ENCODE measurements at places on chromosomes 6 and 20.

GRCh38 chr6:128505603-128506002 lies 14.8 kb downstream of the PTPRK start:
- no peak for ATAC-seq
- H3K4me1 ChIP-seq, result no peaks in the 10 kb centered on the region
- no peaks in the 10 kb centered on the region for H3K36me3 ChIP-seq
- no peak overlapping the region for H3K4me3 ChIP-seq
- H3K27ac ChIP-seq, result no peak overlapping the region
- H3K27me3 ChIP-seq, result peaks cover 9% of the 10 kb centered on the region

DNA sequence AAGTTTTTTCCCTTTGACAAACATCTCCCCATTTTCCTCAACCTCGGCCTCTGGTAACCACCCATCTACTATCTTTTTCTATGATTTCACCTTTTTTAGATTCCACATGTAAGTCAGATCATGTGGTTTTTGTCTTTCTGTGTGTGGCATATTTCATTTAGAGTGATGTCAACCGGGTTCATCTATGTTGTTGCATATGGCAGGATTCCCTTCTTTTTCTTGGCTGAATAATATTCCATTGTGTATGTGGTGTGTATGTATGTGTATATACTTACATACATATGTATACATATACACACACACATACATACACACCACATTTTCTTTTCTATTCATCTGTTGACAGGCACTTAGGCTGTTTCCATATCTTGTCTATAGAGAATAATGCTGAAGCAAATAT lies 22.2 kb upstream of the PHIP start:
- H3K27me3 ChIP-seq, result peaks cover 12% of the 10 kb centered on the region
- ATAC-seq, result no peak
- H3K4me3 ChIP-seq, result no peak overlapping the region
- H3K36me3 ChIP-seq, result no peaks in the 10 kb centered on the region
- no peaks in the 10 kb centered on the region for H3K4me1 ChIP-seq
- H3K27ac ChIP-seq, result no peak overlapping the region

DNA sequence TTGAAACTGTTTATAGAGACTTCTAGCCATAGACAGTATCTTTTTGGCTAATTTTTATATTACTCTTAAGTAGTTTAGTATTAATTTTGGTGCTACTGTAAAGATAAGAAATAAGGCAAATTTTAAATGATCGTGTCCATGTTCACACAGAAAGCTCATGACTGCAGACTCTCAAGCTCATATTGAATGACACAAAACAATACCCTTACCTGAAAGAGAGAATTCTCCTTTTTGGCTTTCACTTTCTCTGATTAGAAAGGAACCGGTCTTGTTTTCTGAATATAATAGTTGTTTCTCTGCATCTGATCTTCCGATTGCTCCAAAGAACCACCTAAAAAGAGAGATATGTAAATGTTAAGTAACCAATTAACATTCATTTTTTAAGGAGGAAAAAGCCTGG lies 57.0 kb downstream of the FRK start:
- no peaks in the 10 kb centered on the region for H3K36me3 ChIP-seq

GRCh38 chr6:24140591-24140990 lies 14.6 kb downstream of the NRSN1 start:
- no peaks in the 10 kb centered on the region for H3K36me3 ChIP-seq
- no peak overlapping the region for H3K27ac ChIP-seq
- H3K27me3 ChIP-seq, result peaks cover 4% of the 10 kb centered on the region
- no peak for ATAC-seq
- H3K4me1 ChIP-seq, result no peaks in the 10 kb centered on the region
- H3K4me3 ChIP-seq, result no peak overlapping the region

GRCh38 chr20:35311409-35311808 lies 19.2 kb upstream of the FAM83C start:
- peak; percentile 74 for ATAC-seq
- peaks cover 33% of the 10 kb centered on the region for H3K4me1 ChIP-seq
- no peaks in the 10 kb centered on the region for H3K27me3 ChIP-seq
- peak overlapping the region; percentile 49 for H3K27ac ChIP-seq
- H3K36me3 ChIP-seq, result peaks cover 26% of the 10 kb centered on the region

GRCh38 chr6:118871331-118871730 lies 22.6 kb upstream of the ASF1A start:
- H3K4me1 ChIP-seq, result peaks cover 27% of the 10 kb centered on the region
- H3K27ac ChIP-seq, result no peak overlapping the region
- no peak overlapping the region for H3K4me3 ChIP-seq
- no peak for ATAC-seq
- H3K36me3 ChIP-seq, result peaks cover 7% of the 10 kb centered on the region

DNA sequence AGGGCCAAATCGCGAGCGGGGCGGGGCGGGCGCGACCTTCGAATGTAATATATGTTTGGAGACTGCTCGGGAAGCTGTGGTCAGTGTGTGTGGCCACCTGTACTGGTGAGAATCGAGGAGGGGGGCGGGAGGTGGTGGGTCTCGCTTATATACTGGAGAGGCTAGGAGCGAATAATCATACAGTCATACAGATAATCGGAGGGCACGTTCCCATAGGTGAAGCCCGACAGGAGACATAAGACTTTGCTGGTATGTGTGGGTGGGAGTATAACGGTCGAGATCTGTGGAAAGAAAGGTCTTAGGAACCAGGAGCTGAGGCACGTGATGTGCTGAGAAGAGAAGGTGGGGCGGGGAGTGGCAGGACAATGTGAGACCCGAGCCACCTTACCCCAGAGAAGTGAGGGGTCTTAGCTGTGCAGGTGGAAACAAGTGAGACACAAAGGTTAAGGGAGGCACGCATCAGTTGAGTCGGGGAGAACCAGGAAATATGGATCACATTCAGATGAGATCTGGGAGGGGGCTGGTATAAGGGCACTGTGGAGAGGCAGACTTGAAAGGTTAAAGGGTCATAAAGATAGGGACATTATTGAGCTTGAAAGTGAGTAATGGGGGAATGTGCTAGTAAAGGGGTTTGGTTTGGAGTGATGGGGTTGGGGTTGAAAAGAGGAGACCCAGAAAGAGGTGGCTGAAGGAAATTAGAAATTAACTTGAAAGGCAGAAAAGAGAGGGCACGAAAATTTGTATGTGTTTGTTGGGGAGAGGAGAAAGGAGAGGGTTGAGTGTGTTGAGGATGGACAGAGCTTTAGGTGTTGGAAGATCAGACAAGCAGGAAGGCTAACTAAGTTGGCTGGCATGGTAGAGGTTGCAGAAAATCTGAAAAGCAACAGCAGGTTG lies 589 bp downstream of the RNF5 start:
- H3K36me3 ChIP-seq, result peaks cover 65% of the 10 kb centered on the region
- ATAC-seq, result no peak
- H3K27me3 ChIP-seq, result no peaks in the 10 kb centered on the region
- peak overlapping the region; percentile 90 for H3K4me3 ChIP-seq
- peak overlapping the region; percentile 96 for H3K27ac ChIP-seq

- no peak overlapping the region for H3K4me3 ChIP-seq
- no peak overlapping the region for H3K27ac ChIP-seq
- H3K4me1 ChIP-seq, result peaks cover 9% of the 10 kb centered on the region
- ATAC-seq, result no peak
These were observed 24.6 kb downstream of the PMEPA1 start for GRCh38 chr20:57685146-57685758.

- no peaks in the 10 kb centered on the region for H3K36me3 ChIP-seq
- H3K4me3 ChIP-seq, result no peak overlapping the region
- peaks cover 16% of the 10 kb centered on the region for H3K27me3 ChIP-seq
- H3K4me1 ChIP-seq, result no peaks in the 10 kb centered on the region
- no peak overlapping the region for H3K27ac ChIP-seq
These were observed 188.3 kb upstream of the MCHR2 start for GRCh38 chr6:100182313-100182712.

DNA sequence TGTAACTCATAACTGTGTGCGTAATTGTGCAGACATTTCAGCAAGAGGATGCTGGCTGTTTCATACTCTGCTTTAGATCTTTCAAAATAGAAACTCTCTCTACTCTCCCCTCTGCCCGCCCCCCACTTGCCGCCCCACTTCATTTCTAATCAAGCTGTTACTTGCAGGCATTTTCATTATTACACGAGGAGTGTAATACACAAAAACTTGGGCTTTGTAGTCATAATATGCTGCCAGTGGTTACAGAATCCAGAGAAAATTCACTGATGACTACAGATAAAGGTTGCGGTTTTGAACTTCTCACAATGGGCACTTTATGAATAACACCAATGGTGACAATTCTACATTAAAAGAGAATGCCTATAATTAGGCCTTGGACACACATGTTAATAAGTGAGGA lies 194.0 kb upstream of the POU3F2 start:
- no peak for ATAC-seq
- H3K4me1 ChIP-seq, result no peaks in the 10 kb centered on the region
- H3K4me3 ChIP-seq, result no peak overlapping the region
- H3K36me3 ChIP-seq, result no peaks in the 10 kb centered on the region
- no peak overlapping the region for H3K27ac ChIP-seq

- H3K4me3 ChIP-seq, result peak overlapping the region; percentile 33
- peak; percentile 65 for ATAC-seq
These were observed 280.6 kb downstream of the SLC35F1 start for GRCh38 chr6:118187568-118188164.

- H3K27ac ChIP-seq, result peak overlapping the region; percentile 31
- H3K36me3 ChIP-seq, result no peaks in the 10 kb centered on the region
- ATAC-seq, result peak; percentile 35
These were observed 54.0 kb downstream of the PHACTR2 start for GRCh38 chr6:143731789-143732188.

GRCh38 chr6:43747784-43748183 lies 22.2 kb upstream of the VEGFA start:
- H3K27ac ChIP-seq, result no peak overlapping the region
- H3K4me3 ChIP-seq, result no peak overlapping the region
- H3K4me1 ChIP-seq, result no peaks in the 10 kb centered on the region
- H3K36me3 ChIP-seq, result no peaks in the 10 kb centered on the region

DNA sequence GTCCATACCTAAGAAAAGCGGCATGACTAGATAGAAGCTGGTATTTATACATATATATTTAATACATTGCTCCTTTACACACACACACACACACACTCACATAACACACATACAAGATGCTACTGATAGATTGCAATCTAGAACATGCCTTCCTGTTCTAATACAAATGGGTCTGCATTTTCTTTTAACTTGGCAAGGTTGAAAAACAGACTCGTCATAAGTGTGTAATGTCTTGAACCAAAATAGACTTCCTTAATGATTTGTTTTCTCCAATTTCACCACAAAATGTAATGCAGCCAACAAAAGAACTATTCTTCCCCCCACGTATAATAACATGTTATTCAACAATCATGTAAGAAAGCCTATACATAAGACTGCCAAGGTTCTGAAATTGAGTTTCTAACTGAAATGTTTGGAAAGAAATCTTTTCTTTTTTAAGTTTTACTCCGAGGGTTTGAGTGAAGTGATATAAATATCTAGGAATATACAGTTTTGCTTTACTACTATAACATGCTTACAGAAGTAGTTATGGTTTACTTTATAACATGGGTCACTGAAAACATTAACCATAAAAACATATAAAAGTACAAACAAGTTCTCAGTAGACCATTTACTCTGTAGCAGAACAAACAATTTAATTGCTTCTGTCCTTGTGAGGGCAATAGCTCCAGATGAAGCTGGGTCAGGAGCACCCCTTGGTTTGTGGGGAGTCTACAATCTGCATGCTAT lies 207.5 kb downstream of the FOXC1 start:
- no peak overlapping the region for H3K4me3 ChIP-seq
- H3K4me1 ChIP-seq, result no peaks in the 10 kb centered on the region

GRCh38 chr6:148513145-148514071 lies 170.8 kb downstream of the SASH1 start:
- peaks cover 16% of the 10 kb centered on the region for H3K27me3 ChIP-seq
- H3K4me3 ChIP-seq, result no peak overlapping the region
- no peaks in the 10 kb centered on the region for H3K36me3 ChIP-seq
- H3K27ac ChIP-seq, result no peak overlapping the region

DNA sequence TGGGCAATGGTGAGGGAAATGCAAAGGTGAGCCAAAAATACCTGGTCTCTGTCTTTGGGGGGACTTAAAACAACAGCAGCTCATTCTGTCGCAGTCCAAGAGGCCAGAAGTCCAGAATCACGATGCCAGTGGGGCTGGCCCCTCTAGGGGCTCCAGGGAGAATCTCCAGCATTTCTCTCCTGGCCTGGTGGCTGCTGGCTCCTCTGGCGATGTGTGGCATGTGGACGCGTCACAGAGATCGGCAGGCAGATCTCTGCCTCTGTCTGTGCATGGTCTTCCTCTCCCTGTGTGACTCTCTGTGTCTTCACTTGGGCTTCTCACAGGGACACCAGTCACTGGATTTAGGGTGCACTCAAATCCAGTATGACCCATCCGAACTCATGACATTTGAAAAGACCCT lies 14.0 kb upstream of the PMEPA1 start:
- no peaks in the 10 kb centered on the region for H3K36me3 ChIP-seq
- no peak overlapping the region for H3K4me3 ChIP-seq
- no peaks in the 10 kb centered on the region for H3K4me1 ChIP-seq

- no peaks in the 10 kb centered on the region for H3K27me3 ChIP-seq
- no peak overlapping the region for H3K27ac ChIP-seq
- no peaks in the 10 kb centered on the region for H3K36me3 ChIP-seq
- peaks cover 14% of the 10 kb centered on the region for H3K4me1 ChIP-seq
- H3K4me3 ChIP-seq, result no peak overlapping the region
- ATAC-seq, result no peak
These were observed 164.8 kb downstream of the BACH2 start for GRCh38 chr6:90131614-90132423.

- no peaks in the 10 kb centered on the region for H3K4me1 ChIP-seq
- no peak overlapping the region for H3K27ac ChIP-seq
- no peak overlapping the region for H3K4me3 ChIP-seq
- ATAC-seq, result no peak
- H3K27me3 ChIP-seq, result no peaks in the 10 kb centered on the region
These were observed 370.1 kb downstream of the BMP2 start for GRCh38 chr20:7137395-7138151.

- H3K27ac ChIP-seq, result peak overlapping the region; percentile 97
- no peaks in the 10 kb centered on the region for H3K27me3 ChIP-seq
- peaks cover 27% of the 10 kb centered on the region for H3K4me1 ChIP-seq
- peak overlapping the region; percentile 97 for H3K4me3 ChIP-seq
- peak; percentile 13 for ATAC-seq
- peaks cover 51% of the 10 kb centered on the region for H3K36me3 ChIP-seq
These were observed 516 bp downstream of the GTPBP2 start for GRCh38 chr6:43628393-43629103.

DNA sequence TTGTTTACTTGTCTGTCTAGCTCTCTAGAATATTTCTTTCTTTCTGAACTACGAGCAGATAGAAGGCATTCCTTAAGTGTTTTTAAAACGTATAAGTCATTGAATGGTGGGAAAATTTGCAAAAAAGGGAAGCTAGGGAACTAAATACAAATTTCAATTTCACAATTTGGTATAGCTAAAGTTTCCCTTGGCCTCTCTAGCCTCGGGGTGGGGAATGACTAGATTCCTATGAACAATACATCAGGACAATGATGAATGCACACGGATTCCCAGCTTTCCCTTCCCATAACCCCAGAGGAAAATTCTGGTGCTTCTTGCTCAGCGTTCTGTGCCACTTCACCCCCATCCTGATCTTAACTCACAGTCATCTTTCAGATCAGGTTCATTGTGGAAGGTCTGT lies 113.3 kb upstream of the ASF1A start:
- ATAC-seq, result no peak
- H3K36me3 ChIP-seq, result no peaks in the 10 kb centered on the region
- no peak overlapping the region for H3K4me3 ChIP-seq
- no peak overlapping the region for H3K27ac ChIP-seq

Measured in activated T-helper 17 cell treated with anti-CD3 and anti-CD28 coated beads, Interleukin-2, amount 50 U/mL, for 72 hours (primary cell).